ENCODE measurements at places on chromosomes 11 and 22.
A peak's percentile ranks its signal among the peaks of the same experiment; 100 is the strongest.

GRCh38 chr11:115481528-115481927 lies 22.7 kb downstream of the CADM1 start:
- DNase-seq = no peak

DNA sequence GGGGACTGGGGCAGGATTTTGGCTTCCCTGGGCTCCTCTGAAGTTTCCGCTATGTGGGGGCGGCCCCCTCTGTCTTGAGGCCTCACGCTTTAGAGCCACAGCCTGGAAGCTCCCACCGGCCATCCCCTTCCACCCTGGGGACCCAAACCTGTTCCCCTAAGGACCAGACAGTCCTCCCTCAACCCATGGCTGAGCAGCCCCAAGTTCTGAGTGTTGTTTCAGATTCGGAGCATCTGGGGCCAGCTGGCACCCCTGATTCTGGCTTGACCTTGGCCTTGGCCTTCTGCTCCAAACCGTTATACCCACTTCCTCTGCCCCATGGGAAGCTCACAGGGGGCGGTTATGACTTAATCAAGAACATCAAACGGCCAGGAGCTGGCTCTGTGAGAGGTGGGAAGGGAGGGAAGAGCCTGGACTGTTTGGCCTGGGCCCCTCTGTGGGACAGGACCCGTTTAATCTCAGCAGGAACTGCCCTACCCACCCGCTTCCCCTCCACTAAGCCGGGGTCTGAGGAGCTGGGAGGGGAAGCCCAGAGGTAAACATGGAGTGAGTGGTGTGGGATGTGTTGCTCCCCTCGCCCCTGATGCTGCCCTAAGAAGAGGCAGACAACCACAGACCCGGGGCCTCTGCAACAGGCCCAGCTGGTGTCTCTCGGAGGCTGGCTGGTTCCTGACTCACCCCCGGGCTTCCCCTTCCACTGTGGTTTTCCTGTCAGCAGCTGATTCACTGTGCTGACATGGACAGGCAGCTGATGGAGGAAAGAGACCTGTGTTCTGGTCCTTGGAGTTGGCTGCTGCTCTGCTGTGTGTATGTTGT lies 3.4 kb downstream of the CD82 start:
- peak; percentile 64 for DNase-seq

GRCh38 chr11:64619811-64620380 lies 28.9 kb downstream of the SLC22A12 start:
- peak; percentile 18 for DNase-seq

- DNase-seq = no peak
Measured at GRCh38 chr11:129426038-129426437, 50.4 kb downstream of the BARX2 start.

- no peak for DNase-seq
Measured at GRCh38 chr11:58562375-58562800, 13.3 kb downstream of the LPXN start.

DNA sequence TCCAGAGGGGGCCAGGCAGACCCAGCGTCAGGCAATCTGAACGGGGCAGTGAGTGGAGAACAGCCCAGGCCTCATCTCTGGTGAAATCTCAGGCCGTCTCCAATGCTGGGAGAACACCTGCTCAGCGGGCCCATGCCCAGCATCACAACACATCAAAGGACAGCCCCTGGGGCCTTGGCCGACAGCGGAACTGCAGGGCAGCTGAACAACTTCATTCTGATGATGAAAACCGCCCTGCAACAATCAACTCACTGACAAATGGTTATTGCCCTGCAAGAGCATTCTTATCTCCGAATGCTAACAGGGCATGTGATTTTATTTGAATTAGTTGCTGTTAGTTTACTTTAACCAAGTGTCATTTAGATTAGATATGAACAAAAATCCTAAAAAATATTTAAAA lies 14.6 kb downstream of the CELSR1 start:
- no peak for DNase-seq

DNA sequence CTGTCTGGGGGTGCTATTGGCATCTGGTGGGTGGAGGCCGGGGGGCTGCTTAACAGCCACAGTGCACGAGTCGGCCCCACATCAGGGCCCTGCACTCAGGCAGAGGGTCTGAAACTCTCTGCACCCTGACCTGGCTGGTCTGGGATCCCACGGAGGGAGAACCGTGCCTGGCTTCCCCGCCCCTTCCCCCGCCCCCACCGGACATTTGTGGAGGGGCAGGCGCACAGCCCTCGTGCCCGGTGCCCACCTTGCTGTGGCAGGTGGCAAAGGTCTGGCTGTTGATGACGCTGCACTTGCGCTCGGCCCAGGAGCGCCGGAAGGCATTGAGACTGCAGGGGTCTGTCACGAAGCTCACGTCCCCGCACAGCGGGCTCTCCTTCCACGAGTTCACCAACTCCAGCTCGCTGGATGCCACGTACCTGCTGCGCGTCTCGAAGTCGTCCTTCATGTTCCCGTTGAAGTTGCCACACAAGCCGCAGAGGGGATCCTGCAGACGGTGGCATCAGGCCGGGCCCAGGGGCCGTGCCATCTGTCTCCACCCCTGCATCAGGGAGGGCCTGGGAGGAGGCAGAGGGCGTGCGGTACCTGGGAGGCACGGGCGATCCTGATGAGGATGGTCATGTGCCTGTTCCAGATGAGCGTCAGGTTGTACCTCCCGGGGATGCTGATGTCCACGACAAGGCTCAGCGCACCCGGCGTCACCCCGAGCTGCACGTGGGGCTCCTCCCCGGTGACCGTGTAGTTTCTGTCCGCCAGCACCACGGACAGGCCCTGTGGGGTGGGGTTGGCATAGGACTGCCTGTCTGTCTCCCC lies 11.7 kb downstream of the MUC6 start:
- no peak for DNase-seq

DNA sequence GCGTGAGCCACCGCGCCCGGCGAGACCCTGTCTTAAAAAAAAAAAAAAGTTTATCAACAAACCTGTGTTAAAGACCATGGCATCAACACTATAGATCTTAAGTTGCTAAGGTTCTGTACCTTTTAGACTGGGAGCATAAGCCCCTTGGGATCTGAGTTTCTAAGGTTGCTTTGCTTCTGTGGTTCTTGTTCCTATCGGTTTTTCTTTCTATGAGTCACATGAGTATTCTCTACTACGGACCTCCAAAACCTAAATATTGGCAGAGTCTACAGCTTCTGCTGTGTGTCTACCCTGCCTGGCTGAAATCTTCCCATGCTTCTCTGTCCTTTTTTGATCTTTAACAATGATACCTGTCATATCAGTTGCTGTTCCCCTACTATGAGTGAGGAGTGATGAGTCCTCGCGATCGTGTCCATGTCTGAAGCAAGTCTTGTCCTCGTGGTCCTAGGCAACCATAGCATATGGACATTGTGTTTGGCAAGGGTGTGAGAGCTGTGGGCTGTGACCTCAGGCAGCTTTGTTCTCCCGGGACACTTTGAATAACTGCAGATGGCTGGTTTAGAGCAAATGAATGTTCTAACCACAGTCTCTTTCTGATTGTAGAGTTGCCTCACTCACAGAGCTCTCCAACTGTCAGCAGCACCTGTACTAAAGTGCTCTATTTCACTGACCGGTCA lies 9.0 kb upstream of the DLAT start:
- DNase-seq = no peak

DNA sequence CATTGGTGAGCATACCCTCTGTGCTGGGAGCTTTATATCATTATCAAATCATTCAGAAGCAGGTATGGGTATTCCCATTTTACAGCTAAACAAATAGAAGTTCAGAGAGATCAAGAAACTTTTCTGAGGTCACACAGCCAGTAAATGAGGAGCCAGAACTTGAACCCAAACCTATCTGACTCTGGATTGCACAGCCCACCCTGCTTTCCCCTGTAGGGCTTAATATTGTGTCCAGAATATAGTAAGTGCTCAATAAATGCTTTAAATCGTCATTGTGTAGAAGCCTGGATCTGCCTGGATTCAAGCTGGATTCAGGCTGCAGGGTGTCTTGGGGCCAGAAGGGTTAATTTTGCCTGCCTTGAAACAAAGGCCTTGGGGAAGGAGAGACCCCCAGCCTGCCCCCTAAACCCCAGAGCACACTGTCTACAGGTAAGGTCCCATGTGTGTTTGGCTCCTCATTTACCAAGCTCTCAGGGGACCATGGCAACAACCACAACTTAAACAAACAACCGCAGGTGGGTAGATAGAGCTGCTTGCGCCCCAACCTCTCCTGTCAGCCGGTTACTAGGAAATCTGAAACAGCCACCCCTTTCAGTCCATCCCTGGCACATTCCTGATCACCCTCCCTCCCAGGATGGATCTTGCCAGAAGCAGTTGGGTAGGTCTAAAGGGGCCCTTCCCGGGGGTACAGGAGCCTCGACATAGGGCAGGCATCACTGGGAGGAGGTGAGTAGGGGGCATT lies 3.0 kb upstream of the SEC14L3 start:
- DNase-seq = no peak
